ENCODE measurements at places on chromosomes 7 and 10. TPM values are rescaled to one million over a fixed set of nuclear protein-coding genes. Genes with fewer than 3 reads are reported as not detected.

GRCh38 chr7:2843191-2843685, 870 bp downstream of the GNA12 start:
- H3K4me3 ChIP-seq: peak overlapping the region; percentile 67
- H3K4me1 ChIP-seq: peaks cover 8% of the 10 kb centered on the region

- H3K27me3 ChIP-seq: no peaks in the 10 kb centered on the region
- peak overlapping the region; percentile 96 for H3K27ac ChIP-seq
- DNase-seq: no peak
- no peaks in the 10 kb centered on the region for H3K36me3 ChIP-seq
- peaks cover 5% of the 10 kb centered on the region for H3K4me1 ChIP-seq
These were observed 859 bp upstream of the SMC3 start for GRCh38 chr10:110566472-110567200.

DNA sequence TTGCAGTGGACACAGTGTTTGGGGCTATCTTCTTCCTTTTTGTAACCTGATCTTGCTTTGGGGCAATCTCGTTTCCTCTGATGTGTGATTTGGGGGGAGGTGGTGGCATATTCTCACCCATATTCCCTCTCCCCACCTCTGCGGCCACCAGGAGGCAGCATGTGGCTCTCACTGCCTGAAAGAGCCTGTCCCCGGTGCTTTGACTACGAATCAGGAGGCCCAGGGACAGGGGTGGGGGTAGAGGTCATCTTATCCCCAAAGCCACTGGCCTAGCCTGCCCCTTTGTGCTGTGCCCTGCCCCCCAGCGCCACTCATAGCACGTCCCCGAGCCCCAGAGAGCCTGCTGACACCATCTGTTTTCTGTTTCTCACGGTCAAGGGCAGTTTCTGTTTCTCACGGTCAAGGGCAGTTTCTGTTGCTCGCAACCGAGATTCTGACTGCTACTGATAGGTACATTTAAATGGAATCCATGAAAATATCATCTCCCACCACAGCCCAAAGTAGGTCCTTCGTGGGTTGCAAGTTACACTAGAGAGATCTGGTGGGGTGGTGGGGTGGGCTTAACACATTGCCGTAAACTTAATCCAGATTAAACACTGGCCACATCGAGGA, 28.2 kb downstream of the PHYH start:
- no peaks in the 10 kb centered on the region for H3K4me1 ChIP-seq
- peaks cover 4% of the 10 kb centered on the region for H3K27me3 ChIP-seq
- no peak overlapping the region for H3K27ac ChIP-seq
- no peaks in the 10 kb centered on the region for H3K36me3 ChIP-seq

DNA sequence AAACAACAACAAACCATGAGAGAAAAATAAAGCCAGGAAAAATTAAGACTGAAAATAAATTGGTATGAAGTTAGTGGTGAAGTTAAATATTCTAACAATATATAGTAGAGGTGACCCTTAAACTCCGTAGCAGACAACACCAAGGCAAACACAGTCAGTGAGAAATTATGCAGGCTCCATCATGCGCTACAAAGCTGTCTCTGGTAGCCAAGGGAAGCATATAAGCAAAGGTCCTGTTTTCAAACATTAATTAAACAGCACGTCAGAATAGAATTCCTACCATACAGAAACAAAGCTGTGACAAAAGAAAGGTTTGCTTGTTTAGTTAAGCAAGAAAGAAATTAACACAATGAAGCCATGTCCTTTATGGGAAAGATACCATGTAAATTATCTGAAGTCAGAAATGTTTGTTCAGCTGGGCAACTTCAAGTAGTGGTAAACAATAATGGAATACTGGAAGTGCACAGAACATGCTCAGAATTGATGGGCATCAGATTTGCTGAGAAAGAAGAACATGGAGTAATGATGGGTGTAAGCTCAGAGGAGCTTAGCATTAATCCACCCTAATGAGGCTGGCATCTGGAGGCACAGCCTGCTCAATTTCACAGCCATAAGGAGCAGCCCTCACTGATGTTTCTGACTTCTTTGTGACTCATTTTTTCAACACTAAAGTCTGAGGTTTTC, 75.7 kb downstream of the IGF2BP3 start:
- no peaks in the 10 kb centered on the region for H3K27me3 ChIP-seq
- peaks cover 23% of the 10 kb centered on the region for H3K4me1 ChIP-seq
- H3K4me3 ChIP-seq: no peak overlapping the region
- DNase-seq: peak; percentile 20
- H3K36me3 ChIP-seq: peaks cover 12% of the 10 kb centered on the region

DNA sequence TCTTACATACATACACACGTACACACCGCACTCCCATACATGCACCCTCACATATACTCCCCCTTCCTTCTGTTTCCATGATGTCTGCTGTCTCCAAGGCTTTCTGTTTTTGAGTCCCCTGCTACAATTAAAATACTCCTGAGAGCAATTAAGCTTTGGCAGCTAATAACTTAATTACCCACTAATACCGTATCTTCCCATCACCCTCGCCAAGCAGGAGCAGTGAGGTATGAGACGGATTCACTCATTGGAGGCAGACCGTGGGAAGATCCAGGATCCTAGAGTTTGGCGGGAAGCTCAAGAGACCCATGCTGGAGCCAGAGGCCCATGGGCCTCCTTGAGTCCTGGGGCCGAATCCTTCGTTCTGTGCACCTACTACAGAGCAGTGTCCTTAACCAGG, 1.7 kb upstream of the CALN1 start:
- H3K4me1 ChIP-seq: no peaks in the 10 kb centered on the region
- H3K27me3 ChIP-seq: no peaks in the 10 kb centered on the region
- H3K4me3 ChIP-seq: no peak overlapping the region
- H3K36me3 ChIP-seq: no peaks in the 10 kb centered on the region
- no peak overlapping the region for H3K27ac ChIP-seq

FFAR4 gene
- not detected for total RNA-seq

TRIM50 gene
- total RNA-seq: not detected

All from astrocyte (in vitro differentiated cells and primary cell).